ENCODE measurements at places on chromosomes 1 and 21.

DNA sequence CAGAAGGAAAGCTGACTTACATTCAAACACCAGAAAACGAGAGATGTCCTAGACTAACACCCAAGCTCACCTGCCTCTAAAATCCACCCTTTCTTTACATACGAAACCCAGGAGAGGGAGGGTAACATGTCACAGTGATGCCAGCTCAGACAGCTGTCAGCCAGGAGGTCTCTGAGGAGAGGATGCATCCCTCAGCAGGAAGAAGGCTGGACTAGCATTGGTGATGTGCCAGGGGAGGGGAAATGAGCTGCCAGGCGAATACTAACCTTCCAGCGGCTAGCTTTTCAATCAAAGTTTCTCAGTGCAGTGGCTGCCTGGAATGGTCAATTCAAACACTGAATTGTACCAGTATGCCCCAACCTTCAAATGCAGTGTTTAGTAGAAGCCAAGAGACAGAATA lies 3.6 kb upstream of the UBE2G2 start:
- no peak for DNase-seq

DNA sequence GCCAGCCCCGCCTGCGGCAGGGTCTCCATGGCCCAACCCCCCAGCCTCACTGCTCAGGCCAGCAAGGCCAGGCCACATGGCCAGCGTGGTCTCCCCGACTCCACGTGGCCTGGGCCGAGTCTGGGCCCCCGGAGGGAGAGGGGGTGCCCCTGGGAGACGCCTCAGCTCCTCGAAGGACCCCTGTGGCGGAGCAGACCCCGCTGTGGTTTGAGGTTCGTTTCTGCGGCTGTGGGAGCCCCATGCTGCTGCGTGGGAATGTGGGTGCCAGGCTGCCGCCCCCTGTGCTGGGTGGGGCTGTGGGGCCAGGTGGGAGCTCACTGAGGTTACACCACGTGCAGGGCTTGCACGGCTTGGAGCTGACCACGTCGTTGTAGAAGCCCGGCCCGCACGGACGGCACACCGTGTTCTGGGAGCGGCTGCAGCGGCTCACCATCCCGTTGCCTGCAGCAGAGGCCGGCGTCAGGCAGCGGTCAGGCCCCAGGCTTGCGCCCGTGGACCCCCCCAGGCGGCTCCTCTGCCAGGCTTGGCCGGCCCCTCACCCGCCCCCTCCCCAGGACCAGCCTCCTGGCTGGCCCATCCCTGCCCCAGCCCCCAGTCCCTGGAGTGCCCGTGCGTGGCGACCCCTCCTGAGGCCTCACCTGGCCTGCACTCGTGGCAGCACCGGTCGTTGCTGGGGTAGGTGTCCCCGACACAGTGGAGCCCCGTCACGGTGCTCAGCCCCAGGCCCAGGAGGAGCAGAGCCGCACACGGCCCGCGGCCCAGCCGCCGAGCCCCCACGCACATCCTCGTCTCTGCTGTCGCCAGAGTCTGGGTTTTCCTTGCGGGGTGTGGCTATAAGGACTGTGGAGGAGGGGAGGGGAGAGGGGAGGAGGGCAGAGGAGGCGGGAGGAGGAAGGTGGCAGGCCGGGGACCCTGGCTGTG lies at the start of gene TNFRSF4:
Gene TNFRSF4, minus strand, starts transcription at position 809 of the 921 bp plus-strand sequence. Its CDS starts 26 bp downstream, at position 783.
- no peak for DNase-seq

GRCh38 chr1:54271341-54271740 lies 71.4 kb downstream of the MRPL37 start:
- no peak for DNase-seq

DNA sequence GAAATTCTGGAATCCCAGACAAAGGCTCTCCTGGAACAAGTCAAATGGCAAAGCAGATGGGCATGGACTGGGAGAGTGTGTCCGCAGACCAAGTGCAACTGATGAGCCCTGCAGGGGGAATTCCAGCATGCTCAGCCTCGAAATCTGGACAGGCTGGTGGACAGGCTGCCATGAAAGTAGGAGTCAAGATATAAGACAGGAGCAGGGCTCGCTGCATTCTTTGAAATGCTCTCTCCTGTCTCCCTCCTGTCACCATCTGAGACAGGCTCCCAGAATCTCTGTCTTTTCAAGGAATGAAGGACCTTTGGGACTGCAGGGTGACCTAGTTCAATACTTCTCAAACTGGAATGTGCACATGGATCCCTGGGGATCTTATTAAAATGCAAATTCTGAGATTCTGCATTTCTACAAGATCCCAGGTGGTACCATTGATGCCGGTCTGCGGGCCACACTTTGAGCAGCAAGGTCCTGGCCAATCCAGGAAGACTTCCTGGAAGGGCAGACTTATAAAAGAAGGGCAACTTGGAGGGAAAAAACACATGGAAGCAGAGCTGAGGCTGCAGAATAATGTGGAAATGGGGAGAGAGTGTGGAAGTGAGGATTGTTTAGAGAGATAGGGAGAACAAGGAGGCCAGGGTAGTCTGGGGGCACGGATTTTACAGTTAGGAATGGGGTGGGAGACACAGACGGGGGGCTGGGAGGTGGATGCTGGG lies 29.8 kb downstream of the TNNT2 start:
- DNase-seq: no peak

DNA sequence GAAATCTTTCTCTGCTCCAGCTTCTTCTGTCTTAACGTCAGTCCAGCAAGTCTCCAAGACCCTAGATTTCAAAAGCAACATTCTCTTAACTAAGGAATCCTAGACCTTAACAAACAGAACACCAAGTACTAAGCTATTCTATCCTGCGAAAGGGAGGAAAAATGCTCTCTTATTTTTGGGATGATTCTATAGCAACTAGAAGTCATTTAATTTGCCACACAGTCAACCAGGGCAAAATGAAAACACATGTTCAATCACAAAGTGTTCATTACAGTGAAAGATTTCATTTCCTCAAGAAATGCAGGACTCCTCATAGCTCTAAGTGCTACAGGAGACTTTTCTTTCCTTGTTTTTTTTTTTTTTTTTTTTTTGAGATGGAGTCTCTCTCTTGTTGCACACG lies 36.2 kb upstream of the DOCK7 start:
- no peak for DNase-seq

- DNase-seq: no peak
Measured at GRCh38 chr1:62593825-62594394, 3.4 kb upstream of the ANGPTL3 start.

- no peak for DNase-seq
Measured at GRCh38 chr1:229940684-229941083, 126.4 kb upstream of the GALNT2 start.

DNA sequence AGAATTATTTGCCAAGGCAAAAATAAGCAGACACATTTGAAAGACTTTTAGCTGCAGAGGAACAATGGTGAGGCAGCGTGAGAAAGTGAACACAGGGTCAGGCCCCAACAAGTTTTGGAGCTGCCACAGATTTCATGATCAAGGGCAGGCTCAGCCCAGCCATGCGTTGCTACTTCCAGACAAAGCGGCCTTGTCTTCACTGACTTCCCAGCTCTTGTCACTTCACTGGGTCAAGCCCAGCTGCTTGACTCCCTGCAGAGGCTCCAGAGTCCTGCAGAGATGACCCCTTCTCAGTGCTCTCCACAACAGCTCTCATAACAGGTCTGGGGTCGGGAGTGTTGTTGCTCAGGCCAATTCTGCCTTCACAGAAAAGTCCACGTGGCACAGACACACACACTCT lies 35.8 kb downstream of the HHAT start:
- DNase-seq: no peak

- no peak for DNase-seq
Measured at GRCh38 chr1:151800830-151801229, 4.4 kb downstream of the LINGO4 start.

GRCh38 chr1:29156543-29157268 lies 25.0 kb downstream of the SRSF4 start:
- no peak for DNase-seq

DNA sequence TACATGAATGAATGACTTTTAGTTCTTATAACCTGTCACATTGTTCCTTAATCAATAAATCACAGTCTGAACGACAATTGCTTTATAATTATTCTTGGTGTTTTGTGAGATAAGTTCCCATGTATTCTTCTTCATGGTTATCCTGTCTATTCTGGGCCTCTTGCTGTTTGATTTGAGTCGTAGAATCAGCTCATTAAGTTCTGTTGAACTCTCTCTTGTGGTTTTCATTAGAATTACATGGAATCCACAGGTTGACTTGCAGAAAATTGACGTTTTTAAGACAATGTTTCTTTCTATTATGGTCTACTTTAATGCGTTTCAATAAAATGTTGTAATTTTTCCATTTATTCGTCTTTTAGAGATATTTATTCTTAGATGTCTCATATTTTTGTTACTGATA lies 4.0 kb upstream of the LCE1A start:
- DNase-seq: peak; percentile 38

- no peak for DNase-seq
Measured at GRCh38 chr1:56092684-56093570, 486.4 kb downstream of the PLPP3 start.

DNA sequence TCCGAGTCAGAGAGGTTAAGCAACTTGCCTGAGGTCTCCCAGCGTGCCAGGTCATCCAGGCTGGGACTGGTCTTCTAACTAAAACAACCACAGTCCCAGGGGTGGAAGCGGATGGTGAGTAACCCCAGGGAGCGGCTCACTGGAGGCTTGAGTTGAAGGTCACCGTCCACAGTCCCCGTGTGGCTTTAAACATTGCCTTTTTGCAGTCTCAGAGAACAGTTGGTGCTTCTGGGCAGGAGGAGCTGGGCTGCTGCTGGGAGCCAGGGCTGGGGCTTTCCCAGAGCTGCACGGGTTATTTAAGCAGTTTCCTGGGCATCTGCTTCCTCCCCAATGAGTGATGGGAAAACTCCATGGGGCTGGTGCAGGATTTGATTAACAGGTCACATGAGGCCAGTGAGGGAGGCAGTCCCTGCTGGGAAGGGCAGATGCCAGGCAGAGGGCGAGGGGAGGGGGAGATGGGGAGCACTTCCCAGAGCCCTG lies 12.3 kb downstream of the ARHGEF10L start:
- DNase-seq: no peak

GRCh38 chr1:39272027-39272797 lies 67.7 kb downstream of the MACF1 start:
- no peak for DNase-seq

All from Karpas-422 (cell line).